ENCODE measurements at places on chromosomes 3 and 15. TPM values are rescaled to one million over a fixed set of nuclear protein-coding genes. Genes with fewer than 3 reads are reported as not detected.
A peak's percentile ranks its signal among the peaks of the same experiment; 100 is the strongest.

DNA sequence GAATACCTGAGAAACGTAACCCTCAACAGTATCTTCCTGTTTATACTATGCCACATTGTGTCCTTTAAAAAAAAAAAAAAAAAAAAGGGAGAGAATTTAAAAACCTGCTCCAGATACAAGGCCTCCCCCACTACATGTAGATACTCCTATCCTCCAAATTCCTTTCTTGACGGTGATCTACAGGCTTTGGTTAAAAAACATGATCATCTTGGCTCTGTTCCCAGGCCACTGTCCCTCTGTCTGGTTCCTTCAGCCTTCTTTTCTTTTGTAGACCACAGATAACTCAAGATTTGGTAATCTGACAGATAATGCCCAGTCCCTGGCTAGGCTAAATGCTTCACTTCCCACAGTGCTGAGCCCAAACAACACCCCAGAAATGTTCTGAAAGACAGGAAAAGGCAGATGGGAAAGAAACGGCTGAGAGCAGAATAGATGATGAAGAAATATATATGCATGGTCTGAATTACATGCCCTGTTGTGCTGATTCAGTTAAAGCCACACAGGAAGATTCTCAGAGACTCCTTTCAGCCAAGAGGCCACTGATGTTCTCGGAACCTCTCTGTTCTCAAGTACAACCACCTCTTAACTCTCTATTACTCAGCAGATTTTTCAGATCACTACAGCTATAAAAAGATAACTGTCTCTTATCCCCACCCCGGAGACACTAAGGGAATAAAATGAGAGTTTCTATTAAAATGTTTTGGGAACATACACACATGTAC lies 48.3 kb downstream of the NPTN start:
- DNase-seq: no peak

GRCh38 chr15:86247249-86247955 lies 167.7 kb downstream of the AGBL1 start:
- no peak for DNase-seq

GRCh38 chr15:64774037-64774628 lies 1.3 kb downstream of the RBPMS2 start:
- no peak for DNase-seq

DNA sequence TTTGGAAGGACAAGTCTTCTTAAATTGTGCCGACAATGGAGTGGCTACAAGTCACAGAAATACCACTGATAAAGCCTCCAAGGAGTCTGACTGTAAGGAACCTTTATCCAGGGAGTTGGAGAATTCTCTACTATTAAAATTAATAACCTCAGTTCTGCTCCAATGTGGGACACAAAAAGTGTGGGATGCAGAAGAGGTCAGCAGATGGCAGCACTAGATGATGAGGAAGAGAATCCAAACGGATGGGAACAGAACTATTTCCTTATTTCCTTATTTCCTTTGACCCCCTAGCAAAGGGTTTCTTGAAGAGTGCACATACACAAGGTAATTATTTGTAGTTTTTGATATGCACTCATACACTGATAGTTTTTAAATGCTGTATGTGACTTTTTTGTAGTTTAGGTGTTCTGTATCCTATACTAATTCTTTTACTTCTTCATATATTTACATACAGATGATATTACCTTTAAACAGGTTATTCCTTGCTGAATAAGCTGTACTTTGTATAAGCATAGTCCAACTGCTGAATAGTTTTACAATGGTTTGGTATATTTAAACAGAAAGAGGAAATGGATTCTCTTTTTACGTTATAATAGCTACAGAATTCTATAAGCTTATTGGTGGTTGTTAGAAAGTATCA lies 25.6 kb upstream of the NLGN1 start:
- DNase-seq: peak; percentile 57

DNA sequence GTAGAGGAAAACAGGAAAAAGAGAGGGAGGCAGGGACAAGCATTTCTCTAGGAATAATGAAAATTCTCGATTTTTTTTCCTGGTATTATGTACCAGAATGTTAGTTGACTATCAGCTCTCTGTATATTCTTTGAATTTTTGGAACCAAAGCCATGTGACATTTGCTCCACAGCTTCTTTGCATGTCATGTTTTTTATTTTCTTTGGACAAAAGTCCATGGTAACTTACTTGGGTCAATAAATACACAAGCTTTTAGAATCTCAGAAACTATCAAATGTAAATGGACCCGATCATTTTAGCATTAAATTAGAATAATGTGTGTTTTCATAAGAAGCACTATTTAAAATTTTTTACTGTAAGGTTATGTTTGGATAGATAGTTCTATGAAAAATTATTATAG lies 320.5 kb downstream of the ZIC1 start:
- no peak for DNase-seq

DNA sequence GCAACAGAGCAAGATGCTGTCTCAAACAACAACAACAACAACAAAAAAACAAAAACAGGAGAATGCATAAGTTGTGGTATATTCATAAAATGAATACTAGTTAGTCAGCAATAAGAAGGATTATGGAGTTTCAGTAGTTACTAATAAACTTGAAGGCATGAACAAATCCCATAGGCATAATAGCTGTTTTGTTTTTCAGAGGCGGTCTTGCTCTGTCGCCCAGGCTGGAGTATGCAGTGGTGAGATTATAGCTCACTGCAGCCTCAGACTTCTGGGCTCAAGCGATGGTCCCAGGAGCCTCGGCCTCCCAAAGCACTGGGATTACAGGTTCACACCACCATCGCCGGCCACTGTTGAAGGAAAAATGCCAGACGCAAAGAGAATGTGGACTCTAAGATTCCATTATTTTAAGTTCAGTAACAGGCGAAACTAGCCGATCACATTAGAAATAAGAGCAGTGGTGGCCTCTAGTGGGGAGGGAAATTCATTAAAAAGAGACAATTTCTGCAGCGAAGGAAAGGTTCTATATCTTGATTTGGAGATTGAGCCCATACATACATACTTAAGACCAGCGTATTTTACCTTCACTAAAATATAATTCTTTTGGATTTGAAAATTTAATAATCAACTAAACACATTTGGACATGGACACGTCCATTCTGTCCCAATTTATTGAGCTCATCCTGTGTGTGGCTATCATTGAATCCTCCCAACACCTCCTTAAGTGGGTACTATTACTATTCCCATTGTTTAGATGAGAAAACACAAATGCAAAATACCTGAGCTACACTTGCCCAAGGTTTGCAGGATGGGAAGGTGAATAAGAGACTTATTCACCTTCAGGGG lies 27.4 kb upstream of the HDAC11 start:
- DNase-seq: peak; percentile 60

- no peak for DNase-seq
Measured at GRCh38 chr15:73598530-73599160, 34.5 kb downstream of the NPTN start.

DNA sequence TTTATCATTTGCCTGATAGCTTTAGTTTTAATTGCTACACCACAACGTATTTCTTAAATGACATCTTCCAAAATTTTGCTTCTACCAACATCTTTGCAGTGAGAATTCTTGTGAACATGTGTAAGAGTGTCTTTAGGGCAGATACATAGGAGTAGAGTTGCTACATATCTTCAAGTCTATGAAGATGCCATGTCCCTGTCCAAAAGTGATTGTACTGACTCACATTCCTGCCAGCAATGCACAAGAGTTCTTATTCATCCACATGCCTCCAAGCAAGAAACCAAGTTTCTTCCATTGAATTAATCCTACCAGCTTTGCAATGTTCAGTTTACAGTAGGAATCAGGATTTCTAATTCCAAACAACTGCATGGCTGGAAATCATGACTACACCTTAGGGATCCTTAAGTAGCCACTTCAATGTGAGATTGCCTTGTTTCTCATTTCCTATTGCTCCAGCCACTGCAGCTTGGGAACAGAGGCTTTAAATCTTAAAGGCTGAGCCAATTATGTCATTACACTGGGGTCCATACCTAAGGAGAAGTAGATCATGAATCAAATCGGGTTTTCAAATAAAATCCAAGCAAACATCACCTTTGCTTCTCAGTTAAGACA lies 44.5 kb downstream of the BCL2L10 start:
- no peak for DNase-seq

DNA sequence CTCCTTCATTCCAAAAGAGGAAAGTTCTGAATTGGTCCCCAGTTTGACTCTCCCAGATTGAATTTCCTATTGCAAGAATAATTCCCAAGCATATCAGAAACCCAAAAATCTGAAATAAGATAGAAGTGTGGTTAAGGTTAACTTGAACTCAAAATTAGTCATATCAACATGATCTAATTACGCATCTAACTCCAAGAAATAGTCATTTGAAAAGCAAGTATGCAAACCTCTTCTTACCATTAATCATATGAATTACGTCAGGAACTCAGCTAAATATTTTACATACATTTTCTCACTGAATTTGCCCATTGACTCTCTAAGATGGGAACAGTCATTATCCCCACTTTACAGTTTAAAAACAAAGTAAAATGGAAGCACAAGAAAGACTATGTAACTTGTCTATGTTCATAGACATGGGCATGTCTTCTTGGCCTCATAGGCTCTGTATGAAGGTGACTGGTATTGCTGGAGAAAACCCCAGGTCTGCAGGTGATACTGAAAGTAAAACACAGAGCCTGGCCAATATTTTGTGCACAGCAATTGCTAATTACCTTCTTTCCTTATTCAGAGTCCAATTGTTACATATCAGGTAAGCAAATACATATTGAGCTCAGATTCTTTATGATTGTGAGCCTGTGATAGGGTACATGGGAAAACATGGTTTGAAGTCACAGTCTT lies 139.2 kb downstream of the ATP8B4 start:
- no peak for DNase-seq

GRCh38 chr3:50625231-50626182 lies 8.6 kb downstream of the MAPKAPK3 start:
- DNase-seq: no peak

GRCh38 chr15:79562899-79563298 lies 130.8 kb downstream of the MINAR1 start:
- no peak for DNase-seq

GRCh38 chr15:25385986-25386385 lies 52.8 kb downstream of the UBE3A start:
- no peak for DNase-seq

DNA sequence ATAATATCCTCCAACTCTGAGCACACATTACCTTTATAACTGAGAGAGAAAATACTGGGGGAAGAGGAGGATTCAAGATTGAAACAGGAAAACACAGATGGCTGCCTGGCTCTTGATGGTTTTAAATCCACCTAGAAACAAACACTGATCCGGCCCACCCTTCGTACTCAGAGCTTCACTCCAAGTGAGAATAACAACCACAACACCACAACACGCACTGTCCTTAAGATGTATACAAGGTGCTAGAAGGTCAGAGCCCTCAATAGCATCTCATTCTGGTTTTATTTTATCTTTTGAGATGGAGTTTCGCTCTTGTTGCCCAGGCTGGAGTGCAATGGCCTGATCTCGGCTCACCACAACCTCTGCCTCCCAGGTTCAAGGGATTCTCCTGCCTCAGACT lies 9.9 kb downstream of the IP6K2 start:
- no peak for DNase-seq

GRCh38 chr3:172051310-172051956 lies 12.1 kb downstream of the FNDC3B start:
- DNase-seq: no peak

- peak; percentile 60 for DNase-seq
Measured at GRCh38 chr15:23686466-23687142, 501 bp downstream of the NDN start.

GRCh38 chr3:190368881-190369280 lies 19.1 kb upstream of the CLDN16 start:
- DNase-seq: no peak

DNA sequence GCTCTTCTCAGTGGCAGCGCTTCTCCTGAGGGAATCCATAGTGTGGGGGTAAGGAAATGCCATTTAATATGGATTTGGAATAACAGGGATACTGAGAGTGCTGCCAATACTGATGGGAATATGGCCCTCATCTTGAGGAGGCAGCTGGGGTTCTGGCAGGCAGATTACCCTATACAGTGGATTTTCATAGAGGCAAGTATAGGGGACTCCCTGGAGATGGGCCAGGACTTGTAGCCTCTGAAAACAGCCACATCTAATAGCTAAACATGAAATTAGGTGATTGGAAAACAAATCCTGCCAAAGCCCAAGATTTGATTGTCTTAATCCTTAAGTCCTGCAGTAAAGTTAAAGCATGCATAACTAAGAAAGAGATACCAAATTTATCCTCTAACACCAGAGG lies 30.9 kb downstream of the DPH3 start:
- no peak for DNase-seq

DNA sequence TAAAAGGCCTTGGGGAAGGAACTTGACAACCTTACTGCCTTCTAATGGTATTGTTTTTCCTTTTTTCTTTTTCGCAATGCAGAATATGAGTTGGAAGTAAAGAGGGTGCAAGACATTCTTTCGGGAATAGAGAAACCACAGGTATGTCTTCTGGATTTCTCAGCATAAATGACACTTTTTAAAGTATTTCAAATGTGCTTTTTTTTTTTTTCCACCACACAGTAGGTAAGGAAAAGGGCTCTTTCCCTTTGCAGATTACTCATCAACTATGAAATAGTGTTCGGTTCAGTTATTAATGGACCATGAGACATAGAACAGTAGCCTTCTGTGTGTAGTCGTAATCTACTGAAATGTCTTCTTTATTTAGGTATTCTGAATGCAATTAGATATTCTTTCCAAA lies 162.4 kb downstream of the GHSR start:
- peak; percentile 61 for DNase-seq

DNA sequence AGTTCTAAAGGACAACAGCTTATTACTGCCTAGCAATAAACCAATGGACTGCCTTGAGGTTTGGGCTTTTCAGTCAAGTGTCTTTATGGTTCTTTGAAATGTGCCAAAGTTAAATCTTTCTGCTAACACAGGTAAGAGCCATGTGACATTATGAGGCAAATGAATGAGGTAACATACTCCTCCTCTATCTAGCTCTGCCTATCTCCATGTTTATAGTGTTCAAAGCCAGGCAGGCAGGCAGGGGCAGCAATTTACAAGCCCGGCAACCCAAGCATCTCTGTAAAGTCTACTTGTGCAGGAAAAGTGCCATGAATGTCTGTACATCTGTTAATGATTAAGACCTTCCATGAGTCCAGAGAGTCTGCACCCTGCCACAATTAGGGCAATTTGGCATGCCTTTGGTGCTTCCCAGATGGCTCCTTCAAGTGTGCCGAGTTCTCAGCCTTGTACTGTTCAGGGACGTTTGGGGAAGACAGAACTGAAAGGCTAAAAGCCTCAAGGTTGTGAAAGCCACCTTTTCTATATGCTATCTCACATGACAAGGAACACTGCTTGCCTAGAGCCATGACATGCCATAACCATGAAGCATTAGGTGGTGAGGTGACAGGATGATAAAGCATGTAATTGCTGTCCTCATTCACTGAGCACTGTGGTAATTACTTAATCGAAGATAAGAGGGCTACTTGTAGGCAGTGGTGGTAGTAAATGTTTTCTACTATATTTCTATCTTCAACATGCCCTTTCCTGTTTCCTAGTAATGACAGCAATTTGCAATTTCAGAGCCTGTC lies 41.4 kb upstream of the EIF1B start:
- DNase-seq: no peak

- no peak for DNase-seq
Measured at GRCh38 chr3:66744521-66744920, 243.7 kb upstream of the LRIG1 start.

- no peak for DNase-seq
Measured at GRCh38 chr15:69391046-69391757, 22.9 kb upstream of the KIF23 start.

QTRT2 gene
- polyA plus RNA-seq: 18.4 TPM

CLDN16 gene
- polyA plus RNA-seq: 0.12 TPM

CLSTN2 gene
- 2.3 TPM for polyA plus RNA-seq

SAMD7 gene
- not detected for polyA plus RNA-seq

RHOV gene
- 0.12 TPM for polyA plus RNA-seq

CYP1A1 gene
- polyA plus RNA-seq: not detected
